ENCODE measurements at places on chromosomes 16 and 17.

DNA sequence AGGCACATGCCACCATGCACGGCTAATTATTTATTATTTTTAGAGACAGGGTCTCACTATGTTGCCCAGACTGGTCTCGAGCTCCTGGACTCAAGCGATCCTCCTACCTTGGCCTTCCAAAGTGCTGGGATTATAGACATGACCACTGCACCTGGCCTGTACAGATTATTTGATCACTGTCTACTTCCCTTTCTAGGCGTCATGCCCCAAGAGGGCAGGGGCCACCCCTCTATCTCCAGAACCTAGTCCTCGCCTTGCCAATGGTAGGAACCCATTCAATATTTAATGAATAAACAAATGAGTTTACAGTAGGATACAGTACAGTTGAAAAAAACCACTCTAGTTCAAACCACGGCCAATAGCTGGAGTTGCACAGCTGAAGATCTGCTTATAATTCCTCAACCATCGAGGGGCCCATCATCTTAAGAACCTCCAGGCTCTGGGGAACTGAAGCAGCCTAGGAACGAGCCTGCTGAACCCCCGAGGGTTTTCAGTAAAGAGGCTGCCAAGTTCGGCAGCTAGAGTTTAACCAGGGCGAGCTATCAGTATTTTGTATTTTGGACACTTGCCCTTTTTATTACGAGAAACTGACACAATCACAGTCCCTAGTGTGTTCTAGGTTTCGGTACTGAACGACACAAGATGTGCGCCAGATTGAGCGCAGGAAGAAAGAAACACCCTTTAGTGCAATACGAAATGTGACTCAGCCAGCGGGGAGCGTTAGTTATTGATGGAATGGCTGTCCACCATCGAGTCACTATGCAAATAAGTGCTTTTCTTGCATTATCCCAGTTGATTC is 14.6 kb downstream of the ADCY9 start:
- no peak for DNase-seq

- no peak for DNase-seq
Measured at GRCh38 chr16:1779741-1780676, 2.4 kb downstream of the SPSB3 start.

DNA sequence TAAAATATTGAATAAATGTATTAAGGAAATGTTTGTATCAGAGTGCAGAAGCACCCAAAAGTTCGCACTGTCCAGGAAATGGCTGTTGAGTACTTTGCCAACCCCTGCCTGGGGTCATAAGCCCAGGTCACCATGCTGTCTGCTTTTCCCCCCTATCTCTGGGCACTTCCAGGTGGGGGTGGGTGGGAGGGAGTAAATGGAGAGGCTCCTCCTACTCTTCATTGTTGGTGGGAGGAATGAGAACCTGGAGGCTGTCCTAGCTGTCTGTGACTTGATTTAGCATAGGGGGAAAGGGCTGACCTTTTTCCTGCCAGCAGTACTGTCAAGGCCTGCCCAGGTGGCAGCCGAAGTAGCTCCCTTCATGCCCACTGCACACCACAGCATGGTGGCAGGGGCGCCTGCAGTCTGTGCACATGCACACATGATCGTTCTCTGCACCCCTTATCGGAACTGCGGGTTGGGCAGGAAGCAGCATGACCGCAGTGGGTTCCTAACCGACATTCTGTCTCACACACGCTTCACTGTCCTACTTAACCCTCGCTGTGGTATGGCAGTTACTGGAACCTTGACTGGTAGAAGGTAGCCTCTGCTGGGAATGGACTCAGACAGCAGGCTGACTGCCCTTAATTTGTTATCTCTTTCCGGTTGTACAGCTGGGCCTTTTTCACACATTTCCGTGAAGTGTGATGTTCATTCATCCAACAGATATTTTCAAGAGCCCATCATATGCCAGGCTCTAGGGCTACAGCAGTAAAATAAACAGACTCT is 41.5 kb downstream of the LDHD start:
- no peak for DNase-seq

DNA sequence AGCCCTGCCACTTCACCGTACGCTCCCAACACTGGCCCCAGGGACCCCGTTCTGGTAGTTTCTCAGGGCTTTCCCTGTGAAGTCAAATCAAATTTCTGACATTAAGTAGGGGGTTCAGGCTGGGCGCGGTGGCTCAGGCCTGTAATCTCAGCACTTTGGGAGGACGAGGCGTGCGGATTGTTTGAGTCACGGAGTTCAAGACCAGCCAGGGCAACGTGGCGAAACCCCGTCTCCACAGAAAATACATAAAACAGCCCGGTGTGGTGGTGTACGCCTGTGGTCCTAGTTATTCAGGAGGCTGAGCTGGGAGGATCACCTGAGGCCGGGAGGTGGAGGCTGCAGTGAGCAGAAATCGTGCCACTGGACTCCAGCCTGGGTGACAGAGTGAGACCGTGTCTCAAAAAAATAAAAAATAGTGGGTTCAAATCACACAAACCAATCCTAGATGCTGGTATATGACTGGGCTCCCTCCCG is 632 bp downstream of the CYBC1 start:
- no peak for DNase-seq

- no peak for DNase-seq
Measured at GRCh38 chr17:51668155-51668962, 408.0 kb downstream of the UTP18 start.

GRCh38 chr17:63316100-63316499 is 130.0 kb downstream of the CYB561 start:
- no peak for DNase-seq

DNA sequence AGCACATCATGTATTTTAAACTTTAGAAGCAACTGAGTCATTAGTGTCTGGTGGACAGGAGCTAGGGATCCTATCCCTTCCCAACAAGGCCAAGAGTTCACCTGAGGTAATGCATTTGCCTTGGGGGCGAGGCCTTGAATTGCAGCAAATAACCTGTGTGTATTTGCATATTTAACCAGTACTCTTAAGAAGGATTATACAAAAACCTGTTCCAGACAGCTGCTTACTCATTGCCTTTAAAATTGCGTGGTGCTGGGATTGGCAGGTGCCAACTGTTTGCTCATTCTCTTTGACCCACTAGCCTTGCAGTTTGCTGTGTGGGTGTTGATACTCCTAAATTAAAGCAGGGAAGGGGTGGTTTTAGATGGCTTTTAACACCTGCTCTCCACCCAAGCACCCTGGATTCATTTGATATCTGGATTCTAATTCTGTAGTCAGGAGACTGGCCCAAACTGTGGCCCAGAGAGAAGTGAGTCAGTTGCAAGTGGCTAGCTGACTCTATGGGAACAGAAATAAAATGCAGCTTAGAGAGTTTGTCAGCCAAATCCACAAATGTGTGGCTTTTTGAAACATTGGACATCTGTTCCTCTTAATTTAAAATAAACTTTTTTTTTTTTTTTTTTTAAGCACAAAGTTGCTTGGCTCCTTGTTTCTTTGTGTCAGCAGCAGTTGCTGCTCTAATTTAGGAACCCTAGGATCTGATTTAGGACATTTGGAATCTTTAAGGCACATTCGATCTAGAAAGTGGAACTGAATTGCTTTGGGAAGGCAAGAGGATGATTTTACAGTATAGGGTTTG is 46.9 kb downstream of the TUBD1 start:
- peak; percentile 59 for DNase-seq

DNA sequence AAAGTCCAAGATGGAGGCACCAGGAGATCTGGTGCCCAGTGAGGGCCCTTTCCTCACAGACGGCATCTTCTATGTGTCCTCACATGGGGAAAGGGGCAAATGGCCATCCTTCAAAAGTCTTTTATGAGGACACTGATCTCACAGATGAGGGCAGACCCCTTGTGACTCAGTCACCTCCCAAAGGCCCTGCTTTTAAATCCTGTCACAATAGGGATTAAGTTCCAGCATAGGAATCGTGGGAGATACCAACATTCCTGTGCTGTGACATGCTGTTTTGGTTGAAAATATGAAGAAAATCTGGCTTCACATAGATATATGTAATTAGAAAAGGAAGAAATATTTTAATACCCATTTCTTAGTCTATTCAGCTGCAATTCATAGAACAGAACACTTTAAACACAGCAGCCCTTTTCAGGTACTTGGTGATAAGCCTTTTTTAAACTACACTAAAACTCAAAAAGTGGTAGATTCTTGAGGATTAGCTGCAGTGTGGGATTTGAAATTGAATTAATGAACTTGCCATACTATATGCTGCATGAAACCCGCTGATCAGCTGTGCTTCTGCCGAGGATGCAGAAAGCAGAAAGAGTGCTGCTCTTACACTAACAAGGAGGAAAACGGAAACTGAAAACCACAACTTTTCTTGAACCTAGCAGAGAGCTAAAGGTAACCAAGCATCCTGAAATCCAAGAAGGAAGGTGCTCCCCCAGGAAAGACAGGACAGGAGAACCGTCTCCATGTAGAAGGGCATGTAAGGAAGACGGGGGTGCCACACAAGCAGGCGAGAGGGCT is 32.7 kb downstream of the VPS53 start:
- DNase-seq: no peak

- DNase-seq: no peak
Measured at GRCh38 chr16:78490431-78490830, 391.0 kb downstream of the WWOX start.

GRCh38 chr16:58026705-58027160 is 1.2 kb downstream of the MMP15 start:
- DNase-seq: no peak

DNA sequence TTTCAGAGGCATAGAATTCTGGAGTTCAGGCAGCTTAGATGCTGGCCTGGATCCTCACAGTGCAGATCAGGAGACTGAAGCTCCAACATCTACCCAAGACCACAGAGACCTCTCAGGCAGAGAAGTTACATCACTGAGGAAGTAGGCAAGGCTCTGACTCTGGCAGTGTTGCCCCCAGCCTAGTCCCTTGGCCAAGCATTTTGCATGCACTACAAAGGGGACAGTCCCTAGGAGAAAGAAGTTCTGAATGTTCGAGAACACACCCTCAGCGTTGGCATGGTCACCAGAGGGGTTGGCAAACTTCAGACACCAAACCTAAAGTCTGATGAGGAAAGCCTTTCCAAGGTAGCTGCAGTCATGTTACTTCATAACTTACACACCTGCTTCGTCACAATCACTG is 2.5 kb downstream of the RANBP10 start:
- no peak for DNase-seq

- no peak for DNase-seq
Measured at GRCh38 chr16:46772463-46772862, 24.3 kb upstream of the MYLK3 start.

GRCh38 chr16:86574646-86575045 is 3.7 kb upstream of the FOXL1 start:
- no peak for DNase-seq

DNA sequence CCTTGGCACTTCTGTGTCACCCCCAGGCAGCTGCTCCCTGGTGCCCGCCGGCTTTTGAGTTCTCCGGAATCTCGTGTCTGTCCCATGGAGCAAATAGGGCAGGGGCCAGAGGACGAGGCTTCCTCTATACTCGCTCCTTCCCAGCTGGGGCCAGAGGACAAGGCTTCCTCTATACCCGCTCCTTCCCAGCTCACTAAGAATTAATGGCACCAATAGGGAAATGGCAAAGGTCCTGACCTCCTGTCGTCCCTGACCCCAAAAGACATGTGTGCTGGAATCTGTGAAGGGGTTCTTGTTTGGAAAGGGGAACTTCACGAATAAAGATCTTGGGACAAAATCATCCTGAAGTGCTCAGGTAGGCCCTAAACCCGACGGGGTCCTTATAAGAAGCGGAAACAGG is 7.6 kb downstream of the SGSH start:
- DNase-seq: no peak

DNA sequence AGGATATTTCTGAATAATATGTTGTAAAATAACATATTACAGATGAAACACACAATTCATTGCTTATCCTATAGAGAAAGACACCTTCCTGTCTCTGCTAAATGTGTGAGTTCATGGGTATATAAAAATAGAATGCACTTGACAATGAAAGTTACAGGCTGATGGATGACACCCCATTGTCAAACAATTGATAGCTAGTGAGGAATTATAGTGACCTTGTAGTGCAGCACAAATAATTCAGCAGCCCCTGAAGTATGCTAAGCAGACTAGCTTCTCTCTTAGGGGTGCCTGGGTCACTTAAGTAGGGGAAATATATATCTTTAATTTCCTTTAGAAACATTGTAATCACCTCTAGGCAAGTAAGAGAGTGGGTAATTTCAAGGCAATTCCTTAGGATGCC is 826.2 kb downstream of the CDH8 start:
- DNase-seq: no peak

DNA sequence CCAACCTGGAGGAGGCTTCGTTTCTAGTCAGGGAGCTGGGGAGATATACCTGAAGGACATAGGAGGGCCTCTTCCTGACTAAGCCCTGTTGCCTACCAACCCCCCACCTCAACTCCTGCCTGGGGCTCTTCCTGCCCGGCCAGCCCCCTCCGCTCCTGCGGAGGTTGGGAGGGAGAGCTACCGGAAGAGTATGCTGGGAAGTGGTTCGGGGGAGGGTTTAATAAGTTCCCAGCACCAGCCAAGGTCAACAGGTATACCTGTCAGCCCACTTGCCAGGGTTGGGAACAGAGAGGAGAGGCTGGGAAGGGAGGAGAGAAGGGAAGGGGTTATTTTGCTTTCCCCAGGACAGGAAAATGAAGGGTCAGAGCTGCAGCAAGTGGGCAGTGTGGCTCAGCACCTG is 4.7 kb downstream of the PPP1R1B start:
- DNase-seq: peak; percentile 55

DNA sequence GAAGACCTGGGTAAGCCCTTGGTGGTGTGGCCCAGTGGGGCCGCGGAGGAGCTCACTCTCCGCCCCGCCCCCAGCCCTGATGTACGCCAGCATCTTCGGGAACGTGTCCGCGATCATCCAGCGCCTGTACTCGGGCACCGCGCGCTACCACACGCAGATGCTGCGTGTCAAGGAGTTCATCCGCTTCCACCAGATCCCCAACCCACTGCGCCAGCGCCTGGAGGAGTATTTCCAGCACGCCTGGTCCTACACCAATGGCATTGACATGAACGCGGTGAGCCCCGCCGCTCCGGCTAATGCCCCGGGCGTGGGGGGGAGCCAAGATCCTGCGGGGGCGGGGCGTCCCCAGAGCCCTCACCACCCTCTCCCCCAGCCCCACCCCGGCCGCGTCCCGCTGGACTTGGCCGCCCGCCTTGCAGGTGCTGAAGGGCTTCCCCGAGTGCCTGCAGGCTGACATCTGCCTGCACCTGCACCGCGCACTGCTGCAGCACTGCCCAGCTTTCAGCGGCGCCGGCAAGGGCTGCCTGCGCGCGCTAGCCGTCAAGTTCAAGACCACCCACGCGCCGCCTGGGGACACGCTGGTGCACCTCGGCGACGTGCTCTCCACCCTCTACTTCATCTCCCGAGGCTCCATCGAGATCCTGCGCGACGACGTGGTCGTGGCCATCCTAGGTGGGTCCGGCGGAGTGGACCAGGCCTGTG is 12.1 kb upstream of the DCAF7 start:
- no peak for DNase-seq

DNA sequence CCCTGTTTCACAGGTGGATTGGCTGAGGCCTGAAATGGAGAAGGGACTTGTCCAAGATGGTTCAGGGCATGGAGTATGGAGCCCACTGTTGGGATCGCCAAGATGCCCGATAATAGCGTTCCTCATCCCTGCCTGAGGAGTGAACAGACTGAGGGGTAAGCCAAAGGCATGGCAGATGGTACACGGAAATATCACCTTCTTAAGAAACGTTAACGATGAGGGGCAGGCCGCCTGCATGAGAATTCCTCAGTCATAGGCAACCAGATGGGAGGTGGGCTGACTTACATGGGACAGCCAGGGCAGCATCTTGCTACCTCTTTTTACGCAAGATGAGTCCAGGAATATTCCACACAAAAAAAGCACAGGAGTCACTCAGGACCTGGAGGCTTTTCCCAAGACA is 188.1 kb downstream of the CCDC182 start:
- no peak for DNase-seq

- DNase-seq: no peak
Measured at GRCh38 chr16:21339941-21340340, 61.9 kb upstream of the CRYM start.

All from RWPE1 (cell line).